ENCODE measurements at places on chromosomes 6 and 20.

GRCh38 chr6:39057251-39058155, 8.9 kb downstream of the GLP1R start:
- no peak for DNase-seq

DNA sequence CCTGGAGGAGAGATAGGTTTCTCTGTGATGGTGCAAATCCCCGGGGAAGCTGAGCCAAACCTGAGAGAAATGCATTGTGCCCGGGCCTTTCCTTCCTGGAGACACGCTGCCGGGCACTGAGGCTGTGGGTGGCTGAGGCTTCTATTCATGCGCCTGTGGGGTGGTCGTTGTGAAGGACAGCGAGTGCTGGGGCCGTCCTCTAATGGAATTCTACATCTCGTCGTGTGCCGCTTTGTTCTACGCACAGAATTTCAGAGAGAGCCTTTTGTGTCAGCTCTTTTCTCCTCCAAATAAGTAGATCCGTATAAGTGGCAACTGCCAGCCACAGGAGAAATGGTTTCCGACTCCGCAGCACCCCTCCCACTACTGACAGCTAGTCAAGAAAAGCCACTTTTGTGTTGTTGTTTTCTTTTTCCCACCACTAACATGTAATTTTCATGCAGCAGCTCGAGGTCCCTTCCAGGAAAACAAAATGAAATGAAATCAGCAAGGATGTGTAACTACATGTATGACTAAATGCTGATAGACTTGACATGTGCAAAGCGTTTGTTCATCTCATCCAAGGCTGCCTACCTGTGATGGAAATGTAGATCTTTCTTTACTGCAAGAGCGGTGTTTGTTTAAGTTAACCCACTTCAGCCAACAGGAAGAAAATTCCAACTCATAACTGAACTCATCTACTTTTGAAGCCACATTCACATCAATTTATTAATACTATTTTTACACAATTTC, 26.4 kb upstream of the PXDC1 start:
- DNase-seq = no peak

GRCh38 chr6:16228043-16228442, 10.3 kb upstream of the GMPR start:
- no peak for DNase-seq

DNA sequence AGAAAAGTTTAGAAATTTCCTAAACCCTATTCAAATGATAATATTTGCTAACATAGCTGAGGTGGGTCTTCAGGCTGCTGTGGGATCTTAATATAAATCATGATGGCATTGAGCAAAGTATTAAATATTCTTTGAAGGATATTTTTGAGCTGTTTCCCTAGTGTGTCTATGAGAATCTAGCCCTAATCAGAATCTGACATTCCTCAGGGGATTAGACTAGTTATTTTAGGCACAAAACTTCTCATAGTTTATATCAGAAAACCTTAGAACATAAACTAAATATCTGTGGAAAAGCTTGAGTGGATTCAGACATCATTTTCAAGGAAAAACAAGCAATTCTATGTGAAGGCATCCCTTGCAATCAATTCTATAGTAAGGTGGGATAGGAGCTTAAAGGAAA, 594.5 kb downstream of the RFPL4B start:
- DNase-seq = no peak

DNA sequence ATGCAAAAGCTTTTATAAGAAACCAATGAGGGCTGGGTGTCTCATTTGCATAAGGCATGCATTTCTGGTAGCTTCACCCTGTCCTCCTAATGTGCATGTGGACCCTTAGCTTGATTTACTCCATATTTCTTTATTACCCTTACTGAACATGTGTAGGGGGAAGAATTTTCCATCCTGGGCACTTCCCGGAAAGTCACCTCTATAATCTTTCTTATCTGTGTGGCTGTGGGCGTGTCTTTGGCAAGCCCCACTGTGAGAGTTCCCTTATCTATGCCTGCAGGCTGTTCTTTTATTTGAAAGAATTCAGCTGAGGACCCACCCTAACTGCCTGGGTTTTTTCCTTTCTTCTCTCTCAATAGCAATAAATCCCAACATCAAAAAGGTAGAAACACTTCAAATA, 627.8 kb downstream of the DOK5 start:
- no peak for DNase-seq

DNA sequence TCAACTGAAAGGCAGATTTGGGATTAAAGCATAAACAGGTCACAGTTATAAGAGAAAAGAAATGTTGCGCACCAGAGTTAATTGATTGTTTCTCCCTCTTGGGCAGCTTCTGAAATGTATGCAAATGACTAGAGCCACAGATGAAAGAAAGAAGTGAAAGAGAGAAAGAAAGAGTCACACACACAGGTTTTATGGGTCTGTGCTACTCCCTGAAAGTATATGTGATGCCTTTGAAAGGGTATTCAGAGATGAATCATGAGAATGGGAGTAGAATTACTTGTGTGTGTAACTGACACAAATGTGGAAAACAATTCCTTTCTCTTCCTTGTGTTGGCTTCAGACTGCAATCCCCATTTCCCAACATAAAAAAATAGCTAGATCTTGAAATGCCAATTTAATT, 196.9 kb downstream of the FOXA2 start:
- DNase-seq = no peak

- DNase-seq = no peak
Observed at GRCh38 chr6:5556011-5556410, 294.7 kb downstream of the FARS2 start.

DNA sequence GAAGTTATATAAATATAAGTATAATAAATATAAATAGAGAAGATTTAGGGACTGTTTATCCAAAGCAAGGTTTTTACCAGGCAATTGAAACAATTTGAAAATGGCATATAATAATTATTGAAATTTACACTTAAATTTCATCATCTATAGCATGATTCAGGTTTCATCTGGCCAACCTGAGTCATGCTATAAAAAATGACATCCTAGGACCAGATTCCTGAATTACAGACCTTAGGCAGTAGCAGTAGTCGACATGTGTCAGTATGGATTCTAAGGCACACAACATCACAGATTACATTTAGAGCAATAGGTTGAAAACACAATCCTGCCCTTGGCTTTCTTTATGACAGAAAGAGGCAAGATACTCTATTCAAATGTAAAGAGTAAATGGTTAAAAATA, 592.3 kb downstream of the PHF3 start:
- no peak for DNase-seq

GRCh38 chr6:36827261-36828079, 11.8 kb downstream of the CPNE5 start:
- no peak for DNase-seq

DNA sequence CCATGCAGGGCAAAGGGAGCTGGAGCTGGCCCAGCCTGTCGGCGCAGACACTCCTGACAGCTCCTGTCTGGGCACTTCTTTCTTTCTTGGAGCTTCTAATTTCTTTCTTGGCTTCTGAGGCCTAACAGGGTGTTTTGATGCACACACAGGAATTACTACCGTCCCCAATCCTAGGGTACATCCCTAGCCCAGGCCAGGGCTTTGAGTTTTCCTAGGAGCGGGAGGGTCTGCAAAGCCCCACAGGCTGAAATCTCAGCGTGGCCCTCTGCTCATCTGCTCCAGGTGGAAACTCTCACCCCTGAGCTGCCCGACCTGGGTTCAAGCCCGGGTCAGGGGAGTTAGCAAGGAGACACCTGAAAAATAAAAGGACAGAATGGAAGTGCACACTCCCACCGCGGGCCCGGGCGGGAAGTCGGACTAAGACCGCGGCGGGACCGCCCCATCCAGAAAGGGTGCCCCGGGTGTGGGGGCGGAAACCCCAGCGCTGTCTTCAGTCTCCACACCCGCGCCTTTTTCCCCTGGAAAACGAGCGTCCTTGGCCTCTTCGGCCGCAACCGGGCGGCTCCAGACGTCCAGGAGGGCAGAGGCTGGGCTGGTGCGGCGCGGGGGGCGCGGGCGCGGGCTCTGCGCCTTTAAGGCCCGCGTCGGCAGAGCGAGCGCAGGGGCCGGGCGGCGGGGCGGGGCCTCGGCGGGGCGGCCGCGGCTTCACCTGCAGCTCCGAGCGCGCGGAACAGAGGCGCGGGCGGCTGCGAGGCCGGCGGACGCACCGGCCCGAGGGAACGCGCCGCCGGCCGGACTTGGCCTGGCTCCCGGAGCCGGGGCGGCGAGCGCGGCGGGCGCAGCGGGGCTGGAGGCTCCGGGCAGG, at the start of gene CDH4:
CDH4 (plus strand) TSS at position 733 of the 865 bp plus-strand sequence.
- DNase-seq = no peak

DNA sequence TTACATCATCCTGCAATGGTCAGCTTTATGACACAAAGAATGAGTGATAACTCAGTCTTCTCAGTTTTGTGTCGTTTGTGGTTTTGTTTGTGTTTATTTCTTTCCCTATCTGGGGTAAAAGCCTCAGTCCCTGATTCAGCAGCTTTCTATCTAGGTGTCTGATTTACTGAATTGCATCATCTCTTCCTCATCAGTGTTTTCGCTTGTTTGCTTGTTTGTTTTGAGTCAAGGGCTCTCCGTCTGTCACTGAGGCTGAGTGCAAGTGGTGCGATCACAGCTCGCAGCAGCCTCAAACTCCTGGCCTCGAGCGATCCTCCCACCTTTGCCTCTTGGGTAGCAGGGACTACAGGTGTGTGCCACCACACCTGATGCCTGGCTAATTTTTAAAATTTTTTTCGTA, 548.9 kb downstream of the PRKN start:
- DNase-seq = no peak

Measured in activated naive CD4-positive, alpha-beta T cell (primary cell).